ENCODE measurements at places on chromosomes 6 and 20.
A peak's percentile ranks its signal among the peaks of the same experiment; 100 is the strongest.

GRCh38 chr6:72476051-72476450, 145.8 kb upstream of the KCNQ5 start:
- DNase-seq = no peak

- DNase-seq = no peak
Observed at GRCh38 chr6:130620338-130620781, 206.8 kb upstream of the SMLR1 start.

GRCh38 chr6:89355511-89356194, 3.1 kb upstream of the UBE2J1 start:
- DNase-seq = no peak

- DNase-seq = no peak
Observed at GRCh38 chr6:26336355-26337198, 28.4 kb upstream of the BTN3A2 start.

DNA sequence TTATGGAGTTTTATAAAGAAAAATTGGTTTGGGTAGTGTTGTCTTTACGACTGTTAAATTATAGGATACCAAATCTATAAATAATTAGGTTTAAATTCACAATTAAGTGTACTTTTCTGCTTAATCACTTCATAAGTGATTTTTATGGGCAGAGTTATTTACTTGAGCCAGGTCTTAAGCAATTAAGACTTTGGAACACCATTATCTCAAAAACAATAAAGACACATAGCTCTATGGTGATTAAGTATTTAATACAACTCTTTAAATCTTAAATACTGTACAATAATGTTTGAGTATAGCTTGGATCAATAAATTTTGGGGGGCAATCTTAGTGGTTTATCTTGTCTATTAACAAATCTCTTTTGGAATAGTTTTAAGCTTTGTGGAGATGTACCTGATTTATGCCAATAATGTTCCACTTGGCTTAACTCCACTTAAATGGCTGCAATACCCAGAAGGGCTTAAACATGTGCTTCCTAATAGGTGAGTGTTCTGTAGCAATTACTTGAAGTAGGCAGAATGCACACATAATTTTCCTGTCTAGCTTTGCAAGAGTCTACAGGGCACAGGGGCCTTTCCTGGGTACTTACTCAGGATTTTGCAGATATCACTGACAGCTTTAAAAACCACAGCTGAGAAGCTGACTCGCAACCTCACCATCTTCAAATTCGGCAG, 7.5 kb downstream of the FERMT1 start:
- no peak for DNase-seq

- no peak for DNase-seq
Observed at GRCh38 chr6:43709654-43710303, 22.2 kb upstream of the MRPS18A start.

DNA sequence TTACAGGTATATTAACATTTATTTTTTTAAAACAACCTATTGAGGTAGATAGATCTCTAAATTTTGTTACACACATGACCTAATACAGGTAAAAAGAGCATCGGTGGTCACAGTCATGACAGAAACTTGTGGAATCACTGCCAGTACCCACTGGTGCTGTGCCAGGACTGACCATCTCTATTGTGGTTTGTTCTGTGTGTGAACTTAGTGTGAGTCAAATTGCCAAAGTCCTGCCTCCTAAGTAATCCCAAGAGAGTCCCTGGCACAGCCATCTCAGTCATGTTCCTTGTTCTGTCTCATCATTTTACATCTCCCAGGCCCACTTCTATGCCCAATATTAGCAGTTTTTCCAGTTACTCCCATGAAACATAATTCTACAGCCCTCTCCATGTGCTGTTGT, 21.4 kb downstream of the GSTA2 start:
- no peak for DNase-seq

- no peak for DNase-seq
Observed at GRCh38 chr6:43943781-43944250, 173.8 kb downstream of the VEGFA start.

DNA sequence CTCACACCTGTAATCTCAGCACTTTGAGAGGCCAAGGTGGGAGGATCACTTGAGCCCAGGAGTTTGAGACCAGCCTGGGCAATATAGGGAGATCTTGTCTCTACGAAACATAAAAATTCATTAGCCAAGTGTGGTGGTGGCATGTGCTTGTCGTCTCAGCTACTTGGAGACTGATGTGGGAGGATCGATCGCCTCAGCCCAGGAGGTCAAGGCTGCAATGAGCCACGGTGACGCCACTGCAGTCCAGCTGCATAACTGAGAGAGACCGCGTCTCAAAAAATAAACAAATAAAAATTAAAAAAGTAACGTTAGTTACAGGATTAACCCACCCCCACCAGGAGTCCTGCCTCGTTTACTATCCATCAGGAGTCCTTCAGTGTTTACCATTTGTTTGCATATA, 345.1 kb downstream of the BTBD3 start:
- DNase-seq = no peak

- DNase-seq = no peak
Observed at GRCh38 chr6:116665464-116665863, 3.1 kb downstream of the ZUP1 start.

DNA sequence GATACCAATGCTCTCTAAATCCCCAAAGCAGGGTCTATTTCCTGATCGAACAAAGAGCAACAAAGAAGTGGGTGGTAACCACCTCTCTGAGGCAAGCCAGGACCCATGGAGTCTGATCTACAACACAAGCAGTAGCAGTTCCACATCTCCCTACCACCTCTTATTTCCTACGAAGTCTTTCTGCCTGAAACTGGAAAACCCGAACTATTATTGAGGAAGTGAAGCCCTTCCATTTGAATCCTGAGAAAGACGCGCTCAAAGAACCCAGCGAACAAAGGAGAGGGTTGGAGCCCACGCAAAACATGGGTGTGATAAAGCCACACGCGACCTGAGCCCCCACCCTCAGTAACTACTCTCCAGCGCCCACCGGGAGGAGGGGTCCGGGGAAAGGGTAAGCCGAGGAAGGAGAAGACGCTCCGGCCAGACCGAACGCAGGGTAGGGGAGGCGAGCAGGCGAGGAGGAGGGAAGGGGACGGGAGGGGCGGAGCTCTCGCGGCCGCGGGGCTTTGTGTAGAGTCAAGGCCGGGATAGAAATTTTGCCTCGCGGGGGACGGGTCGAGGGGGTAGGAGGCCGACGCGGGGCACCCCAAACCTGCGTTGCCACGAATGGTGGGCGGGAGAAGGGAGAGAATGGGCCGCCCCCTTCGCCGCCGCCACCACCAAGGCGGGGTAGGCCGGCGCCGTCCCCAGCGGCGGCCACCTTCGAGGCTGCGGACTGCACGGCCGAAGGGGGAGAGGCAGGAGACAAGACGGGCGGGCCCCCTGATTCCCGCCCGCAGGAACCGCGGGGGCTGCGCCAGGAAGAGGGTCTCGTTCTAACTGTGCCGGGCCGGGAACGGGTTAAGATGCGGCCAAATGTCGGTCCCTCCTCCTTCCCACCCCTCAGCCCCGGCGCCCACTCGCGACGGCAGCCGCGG, 802 bp downstream of the HDAC2 start:
- peak; percentile 46 for DNase-seq

GRCh38 chr6:140590641-140591040, 1216.2 kb upstream of the CITED2 start:
- no peak for DNase-seq

DNA sequence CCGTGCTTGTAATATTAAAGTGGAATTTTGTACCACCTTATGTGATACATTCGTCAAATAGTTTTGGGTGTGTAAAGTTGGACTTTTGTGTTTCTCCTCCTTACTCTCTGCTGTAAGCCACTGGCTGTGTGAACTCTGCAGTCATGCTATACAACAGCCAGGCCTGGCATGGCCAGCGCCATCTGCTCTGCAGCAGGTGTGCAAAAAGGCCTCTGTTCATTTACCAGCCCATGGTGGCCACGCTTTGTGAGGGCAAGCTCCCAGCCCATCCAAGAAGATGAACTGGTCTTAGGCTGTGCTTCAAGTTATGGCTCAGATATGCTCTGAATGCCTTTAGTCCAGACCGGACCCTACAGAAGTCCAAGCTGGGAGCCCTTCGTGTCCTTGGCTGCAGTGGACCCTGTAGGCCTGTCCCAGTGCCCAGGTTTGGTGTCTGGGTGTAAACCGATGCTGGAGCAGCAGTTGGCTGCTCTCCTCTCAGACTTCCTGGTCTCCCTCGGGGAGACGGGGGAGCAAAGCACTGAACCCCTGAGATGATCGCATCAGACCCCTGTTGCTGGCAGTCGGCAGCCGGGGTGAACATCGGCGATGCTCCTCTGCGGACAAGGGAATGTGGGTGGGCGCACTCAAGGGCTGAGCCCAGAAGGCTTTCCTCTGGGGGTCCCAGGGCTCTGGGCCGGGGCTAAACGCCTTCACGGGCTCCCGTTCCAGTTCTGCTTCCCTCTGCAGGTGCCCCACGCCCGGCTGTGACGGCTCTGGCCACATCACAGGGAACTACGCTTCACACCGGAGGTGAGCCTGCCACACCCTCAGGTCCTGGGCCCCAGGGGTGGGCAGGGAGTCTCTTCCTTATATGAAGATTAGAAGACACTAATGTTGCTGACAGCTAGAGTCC, 28.6 kb upstream of the PCMTD2 start:
- DNase-seq = no peak

DNA sequence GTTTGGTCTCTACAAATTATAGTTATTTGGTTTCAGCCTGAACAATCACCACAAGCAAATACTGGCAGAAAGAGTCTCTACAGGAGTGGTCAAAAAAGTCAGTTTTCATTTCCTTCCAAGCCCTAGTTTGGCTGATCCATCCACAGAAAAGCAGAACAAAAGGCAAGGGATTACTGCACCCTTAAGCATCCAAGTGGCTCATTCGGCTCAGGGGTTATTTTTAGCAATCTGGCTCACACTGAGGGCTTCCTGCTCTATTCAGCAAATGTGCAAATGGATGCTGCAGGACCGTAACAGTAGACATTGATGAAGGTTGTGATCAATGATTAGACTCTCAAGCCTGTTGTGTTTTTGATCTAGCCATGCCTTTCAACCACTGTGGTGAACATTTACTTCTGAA, 62.2 kb upstream of the FABP7 start:
- no peak for DNase-seq

GRCh38 chr6:106079961-106080762, 6.0 kb upstream of the PRDM1 start:
- no peak for DNase-seq

DNA sequence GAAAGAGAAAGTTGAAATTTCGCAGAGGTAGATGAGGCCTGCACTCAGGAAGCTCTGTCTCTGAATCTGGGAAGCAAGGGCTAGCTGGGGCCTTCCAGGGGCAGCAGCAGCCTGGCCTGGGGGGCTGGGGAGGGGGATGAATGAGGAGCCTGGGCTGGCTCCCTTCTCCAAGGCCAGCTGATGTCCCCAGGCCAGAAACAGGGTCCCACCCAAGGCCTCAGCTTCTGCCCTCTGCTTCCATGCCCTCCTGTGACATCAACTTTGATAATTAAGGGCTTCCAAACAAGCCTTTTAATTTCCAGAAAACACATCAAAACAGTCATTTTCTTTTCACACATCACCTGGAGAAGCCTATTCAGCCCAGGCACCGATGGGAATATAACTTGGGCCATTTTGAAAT, 15.4 kb downstream of the TFAP2A start:
- DNase-seq = no peak

DNA sequence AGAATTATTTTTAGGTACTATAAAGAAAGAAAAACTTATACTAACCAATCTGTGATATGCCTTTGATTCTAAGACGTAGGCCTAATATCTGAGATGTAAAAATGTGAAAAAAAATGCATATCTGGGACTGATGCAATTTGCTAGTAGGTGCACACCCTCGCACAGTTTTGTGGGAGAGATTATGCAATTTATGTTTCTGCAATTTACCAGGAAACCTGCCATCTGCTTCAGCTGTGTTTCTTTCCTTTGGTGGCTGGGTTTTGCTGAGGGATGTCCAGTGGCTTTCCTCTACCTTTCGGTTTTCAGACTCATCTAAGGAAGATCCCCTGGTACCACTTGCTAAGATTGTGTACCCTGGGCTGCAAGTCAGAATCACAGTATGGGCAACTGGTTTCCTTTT, 186.9 kb downstream of the ZFP64 start:
- no peak for DNase-seq

DNA sequence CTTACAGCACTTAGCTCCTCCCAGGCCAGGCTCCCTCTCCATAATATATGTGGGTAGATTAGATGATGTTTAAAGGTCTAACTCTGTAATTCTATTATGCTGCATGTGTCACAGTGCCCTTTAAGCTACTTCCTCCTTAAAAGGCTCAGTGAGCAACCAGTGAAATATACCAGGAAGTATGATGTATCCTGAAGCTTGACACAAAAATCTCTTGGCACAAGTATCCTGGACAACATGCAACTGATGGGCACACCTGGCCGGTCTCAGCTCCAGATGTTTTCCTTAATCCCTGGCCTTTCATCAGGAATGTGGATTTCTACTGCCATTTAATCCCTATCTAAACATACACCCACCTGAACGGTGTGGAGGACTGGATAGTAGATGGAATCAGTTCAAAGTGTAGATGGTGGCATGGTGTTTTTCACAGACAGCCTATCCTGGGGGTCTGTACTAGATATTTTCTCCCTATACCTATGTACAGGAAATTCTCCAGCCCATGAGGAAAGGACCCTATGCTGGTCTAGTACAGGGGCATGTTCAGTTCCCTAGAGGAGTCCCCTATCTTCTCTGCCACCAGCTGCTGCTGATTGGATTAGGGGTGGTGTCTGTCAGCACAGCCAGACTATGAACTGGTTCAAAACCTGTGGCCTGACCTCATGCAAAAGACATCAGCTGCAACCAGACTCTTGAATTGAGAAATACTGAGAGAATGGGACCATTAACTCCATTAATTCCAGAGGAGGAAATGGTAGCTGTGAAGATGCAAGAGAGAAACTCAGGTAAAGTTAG, 59.4 kb upstream of the CITED2 start:
- no peak for DNase-seq

DNA sequence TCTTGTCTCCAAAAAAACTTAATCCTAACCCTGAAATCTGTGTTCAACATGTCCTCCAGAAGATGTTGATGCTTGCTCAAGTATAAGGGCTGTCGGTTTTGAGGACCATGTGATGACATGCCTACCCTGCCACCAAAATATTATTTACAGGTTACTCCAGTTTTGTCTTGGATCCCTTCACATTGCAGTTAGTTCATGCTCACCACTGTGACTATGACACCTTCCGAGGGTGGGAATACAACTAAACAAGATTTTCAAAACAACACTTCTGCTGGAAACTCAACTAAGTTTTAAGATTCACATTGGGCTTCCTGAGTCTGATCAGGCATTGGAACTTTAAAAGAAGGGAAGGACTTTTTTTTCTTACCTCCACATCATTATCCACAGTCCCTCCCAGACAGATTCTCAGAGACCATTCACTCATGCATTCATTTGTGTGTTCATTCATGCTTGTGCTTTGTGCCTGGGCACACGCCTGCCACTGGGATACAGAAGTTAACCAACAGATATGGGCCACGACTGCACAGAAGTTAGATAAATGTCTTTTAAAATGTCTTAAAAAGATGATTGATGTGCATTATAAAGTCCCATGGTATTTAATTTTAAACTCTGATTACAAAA, 118.7 kb upstream of the GJE1 start:
- no peak for DNase-seq
